ENCODE measurements at places on chromosomes 1 and 21.
A peak's percentile ranks its signal among the peaks of the same experiment; 100 is the strongest.

GRCh38 chr1:88070956-88071355 is 613.1 kb upstream of the PKN2 start:
- no peak for DNase-seq

- DNase-seq, result peak; percentile 20
Measured at GRCh38 chr1:228697207-228698016, 37.9 kb upstream of the RHOU start.

GRCh38 chr1:96487394-96487793 is 234.2 kb upstream of the PTBP2 start:
- no peak for DNase-seq

- no peak for DNase-seq
Measured at GRCh38 chr1:240420766-240421165, 191.2 kb downstream of the GREM2 start.

DNA sequence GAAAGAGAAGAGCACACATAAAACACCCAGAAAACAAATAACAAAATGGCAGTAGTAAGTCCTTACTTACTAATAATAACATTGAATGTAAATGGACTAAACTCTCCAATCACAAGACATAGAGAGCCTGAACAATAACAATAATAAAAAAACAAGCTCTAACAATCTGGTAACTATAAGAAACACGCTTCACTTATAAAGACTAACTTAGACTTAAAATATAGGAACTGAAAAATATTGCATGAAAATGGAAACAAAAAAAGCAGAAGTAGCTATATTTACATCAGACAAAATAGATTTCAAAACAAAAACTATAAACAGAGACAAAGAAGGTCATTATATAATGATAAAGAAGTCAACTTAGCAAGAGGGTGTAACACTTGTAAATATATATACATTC is 83.1 kb upstream of the LYPLAL1 start:
- DNase-seq, result no peak

- DNase-seq, result no peak
Measured at GRCh38 chr21:39452207-39452969, 618 bp downstream of the SH3BGR start.

DNA sequence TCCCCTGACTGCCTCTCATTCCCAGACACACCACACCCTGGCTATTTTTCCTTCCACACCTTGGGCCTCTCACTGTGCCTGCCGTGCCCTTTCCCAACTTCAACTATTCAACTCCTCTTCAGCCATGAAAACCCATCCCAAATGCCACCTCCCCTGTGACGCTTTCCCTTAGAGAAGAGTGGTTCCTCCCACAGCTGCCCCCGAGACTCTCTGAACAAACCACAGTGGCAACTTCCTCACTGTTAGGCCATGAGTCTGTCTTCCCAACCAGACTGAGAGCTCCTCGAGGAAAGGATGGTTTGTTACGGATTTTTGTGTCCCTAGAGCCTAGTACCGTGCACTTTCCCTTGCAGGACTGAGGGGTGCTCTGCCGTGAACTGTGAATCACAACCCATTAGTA is 59.2 kb downstream of the LRRN2 start:
- no peak for DNase-seq

- no peak for DNase-seq
Measured at GRCh38 chr1:216049741-216050430, 373.4 kb downstream of the USH2A start.

GRCh38 chr1:36109041-36109679 is 15.9 kb downstream of the COL8A2 start:
- DNase-seq, result peak; percentile 65

DNA sequence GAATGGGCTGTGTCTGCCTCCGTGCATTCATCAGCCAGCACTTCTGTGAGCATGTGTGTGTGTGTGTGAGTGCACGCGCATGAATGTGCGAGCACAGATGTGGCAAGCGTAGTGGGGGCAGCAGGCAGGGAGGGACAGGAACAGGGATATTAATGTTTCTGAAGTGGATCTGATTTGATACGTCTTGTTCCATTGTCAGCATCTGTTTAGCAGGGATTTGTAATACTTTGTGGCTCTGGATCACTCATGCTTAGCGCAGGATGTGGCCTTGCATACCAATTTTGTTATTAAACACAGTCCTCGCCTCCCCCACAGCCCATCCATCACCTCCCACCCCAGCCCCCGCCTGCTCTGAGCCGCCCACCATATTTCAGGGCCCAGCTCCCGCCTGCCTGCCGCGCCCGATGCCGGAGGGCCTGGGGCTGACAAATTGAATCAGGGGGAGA is 52.4 kb downstream of the TMEM53 start:
- DNase-seq, result no peak

DNA sequence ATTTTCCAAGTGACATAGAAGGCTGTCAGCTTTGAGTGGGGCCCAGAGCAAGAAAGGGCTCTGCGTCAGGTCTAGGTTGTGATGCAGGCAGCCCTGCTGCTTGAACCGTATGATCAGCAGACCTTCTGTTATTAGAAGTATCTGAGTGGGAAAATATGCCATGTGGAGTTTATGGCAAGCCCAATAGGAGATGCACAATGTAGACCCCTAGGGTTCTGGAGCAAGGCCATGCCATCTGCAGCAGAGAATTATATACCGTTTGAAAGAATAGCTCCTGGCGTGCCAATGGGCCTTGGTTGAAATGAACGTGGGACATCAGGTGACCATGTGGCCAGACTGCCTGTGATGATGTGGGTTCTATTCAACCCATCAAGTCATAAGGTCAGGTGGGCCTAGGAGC is 44.1 kb upstream of the ZBTB18 start:
- no peak for DNase-seq

DNA sequence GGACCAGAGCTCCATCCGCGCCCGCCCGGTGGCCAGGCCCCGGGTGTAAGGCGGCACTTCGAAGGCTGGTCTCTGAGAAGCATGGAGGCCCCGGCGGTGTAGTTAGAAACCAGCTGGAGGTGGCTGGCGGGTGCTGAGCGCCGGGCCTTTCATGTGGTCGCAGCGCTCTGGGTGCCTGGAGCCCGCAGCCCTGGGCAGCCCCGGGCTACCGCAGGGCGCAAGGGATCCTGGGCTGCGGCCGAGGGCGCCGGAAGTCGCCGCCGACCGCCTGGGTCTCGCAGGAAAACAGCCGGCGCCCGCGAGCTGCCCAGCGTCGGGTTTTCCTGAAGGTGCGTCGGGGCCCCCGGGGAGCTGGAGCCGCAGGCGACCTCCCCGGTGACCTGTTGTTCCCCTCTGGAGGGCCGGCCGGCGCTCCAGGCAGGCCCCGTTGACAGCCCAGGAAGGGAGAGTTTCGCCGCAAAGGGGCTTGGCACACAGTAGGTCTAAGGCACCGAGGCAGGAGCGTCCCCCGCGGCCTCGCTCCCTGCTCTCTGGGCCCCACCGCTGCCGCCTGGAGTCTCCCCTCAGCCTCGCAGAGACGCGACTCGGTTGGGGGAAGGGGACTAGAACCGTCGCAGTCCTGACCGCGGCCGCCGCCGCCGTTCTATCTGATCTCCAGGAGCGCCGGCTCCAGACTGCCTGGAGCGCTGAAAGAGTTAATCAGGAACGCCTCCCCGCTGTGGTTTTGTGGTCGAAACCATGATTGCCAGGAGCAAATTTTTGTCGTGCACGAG is 2.7 kb downstream of the GRHL3 start:
- peak; percentile 50 for DNase-seq

GRCh38 chr21:46557919-46558392 is 46.9 kb downstream of the S100B start:
- DNase-seq, result no peak

- no peak for DNase-seq
Measured at GRCh38 chr1:51297401-51298321, 32.7 kb downstream of the TTC39A start.

DNA sequence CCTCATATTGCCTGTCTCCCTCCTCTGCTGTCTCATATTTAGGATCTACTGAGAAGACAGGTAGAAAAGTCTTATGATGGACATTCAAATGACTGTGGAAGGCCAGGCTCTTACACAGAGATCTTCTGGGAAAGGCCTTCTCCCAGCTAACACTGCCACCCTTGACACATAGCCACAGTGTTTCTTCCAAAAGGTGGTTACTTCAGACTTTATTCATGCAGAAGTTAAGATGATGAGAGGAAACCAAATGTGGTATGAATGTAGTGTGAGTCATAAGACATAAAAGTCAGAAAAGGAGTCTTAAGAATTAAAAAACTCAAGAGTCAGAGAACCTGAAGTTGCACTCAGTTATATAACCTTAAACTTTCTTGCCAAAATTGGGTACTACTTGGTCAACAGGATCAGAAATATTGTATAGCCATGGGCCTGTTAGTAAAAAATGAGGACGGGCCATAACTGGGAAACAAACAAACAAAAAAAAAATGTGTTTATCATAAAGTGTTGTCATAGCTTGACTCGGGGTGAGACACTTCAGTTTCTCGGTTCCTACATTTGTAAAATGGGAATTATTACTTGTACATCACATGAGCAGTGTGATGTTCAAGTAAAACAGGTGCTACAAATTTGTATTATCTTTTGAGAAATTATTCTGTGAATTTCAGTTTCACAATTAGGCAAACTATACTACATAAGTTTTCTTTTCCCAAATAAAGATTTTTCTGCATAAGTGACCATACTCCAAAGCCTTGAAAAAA is 1.2 kb upstream of the DENND1B start:
- DNase-seq, result no peak

DNA sequence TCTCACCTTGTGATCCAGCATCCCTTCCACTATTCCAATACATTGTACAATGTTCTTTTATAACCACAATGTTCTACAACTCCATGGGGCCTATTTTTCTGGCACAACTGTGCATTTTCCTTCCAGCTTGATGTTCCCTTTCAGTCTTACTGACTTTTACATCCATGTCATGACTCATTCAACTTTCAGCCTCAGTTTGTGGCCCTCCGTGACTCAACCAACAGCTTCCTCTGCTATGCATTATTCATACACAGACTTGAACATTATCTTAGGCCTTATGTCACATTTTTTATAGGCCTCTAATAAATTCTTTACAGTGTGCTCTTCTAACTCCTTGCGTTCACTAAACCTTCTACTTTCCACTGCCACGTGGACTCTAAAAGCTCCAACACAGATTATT is 119.4 kb upstream of the PRMT6 start:
- no peak for DNase-seq

DNA sequence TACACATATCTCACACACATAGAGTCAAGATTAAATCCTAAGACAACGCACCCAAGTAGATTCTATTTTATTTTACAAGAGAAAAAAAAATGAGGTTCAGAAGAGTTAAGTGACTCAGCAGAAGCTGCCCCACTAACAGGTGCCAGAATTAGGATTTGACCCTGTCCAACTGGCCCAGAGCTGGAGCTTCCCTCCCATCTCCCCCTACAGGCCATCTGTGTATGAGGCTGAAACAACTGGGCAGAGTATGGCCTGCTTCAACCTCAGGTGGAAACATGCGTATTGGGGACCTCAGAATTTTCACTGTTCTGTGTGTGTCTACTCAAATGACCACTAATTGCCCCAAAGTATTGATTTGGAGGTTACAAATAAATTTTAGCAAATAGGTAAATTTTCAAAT is 29.9 kb downstream of the PSMG1 start:
- no peak for DNase-seq

GRCh38 chr1:172177849-172178248 is 242.6 kb upstream of the C1orf105 start:
- DNase-seq, result no peak

Measured in prostate gland (tissue), 2 donors.